ENCODE measurements at places on chromosomes 16 and 17.

DNA sequence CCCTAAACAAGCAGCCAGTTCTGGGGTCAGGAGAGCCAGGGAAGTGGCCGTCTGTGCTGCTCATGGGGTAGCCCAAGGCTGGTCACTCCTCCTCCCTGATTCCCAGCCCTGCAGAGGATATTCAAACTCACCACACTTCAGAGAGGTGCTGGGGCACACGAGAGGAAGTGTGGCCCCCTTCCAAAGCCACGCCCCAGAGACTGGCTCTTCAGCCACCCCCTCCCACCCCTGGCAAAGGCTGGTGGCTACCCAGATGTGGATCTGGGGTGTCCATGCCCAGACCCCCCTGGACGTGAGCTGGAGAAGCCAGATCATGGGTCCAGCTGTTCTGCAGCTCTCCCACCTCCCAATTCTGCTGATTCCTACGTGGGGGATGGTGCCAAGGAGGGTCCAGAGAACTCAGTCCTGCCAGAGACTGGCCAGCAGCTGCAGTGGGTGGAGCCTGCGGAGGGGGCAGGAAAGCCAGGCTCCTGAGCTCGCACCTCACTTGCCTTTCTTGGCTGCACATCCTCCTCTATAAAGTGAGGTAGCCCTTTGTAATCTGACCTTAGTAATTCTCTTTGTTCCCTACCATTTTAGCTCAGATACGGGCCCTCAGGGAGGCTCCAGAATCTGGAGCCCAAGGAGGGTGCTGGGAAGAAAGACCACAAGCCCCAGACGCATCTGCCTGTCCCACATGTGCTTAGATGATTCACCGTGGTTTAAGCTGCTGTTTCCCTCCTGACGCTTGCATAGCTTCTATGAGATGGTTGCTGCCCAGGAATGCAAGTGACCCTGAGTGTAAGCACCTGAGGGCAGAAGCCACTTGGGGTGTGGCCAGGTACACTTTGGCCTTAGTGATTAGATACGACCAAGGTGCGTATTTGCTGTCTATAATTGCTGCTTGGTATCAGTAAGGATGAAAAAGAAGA, 15.3 kb downstream of the SDK2 start:
- no peak for DNase-seq

- no peak for DNase-seq
These were observed 7.7 kb upstream of the RARA start for GRCh38 chr17:40301315-40301714.

DNA sequence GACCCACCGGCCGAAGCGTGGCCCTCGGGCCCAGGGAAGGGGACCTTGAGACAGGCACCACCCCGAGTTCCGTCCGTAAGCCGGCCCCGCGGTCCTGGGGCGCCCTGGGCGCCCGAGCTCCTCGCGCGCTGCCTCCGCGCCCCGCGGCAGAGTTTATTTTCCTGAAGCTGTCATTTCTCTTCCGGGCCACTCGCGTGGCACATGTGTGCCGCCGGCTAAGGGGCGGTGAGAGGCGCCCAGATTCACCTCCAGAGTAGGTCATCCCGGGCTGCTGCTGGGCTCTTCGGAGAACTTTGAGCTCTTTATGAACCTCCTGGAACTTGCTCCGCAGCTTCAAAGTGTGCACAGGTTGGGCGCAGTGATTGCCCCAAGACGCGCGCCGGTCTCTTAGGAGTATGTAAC, 489 bp downstream of the ZC3H18 start:
- no peak for DNase-seq

DNA sequence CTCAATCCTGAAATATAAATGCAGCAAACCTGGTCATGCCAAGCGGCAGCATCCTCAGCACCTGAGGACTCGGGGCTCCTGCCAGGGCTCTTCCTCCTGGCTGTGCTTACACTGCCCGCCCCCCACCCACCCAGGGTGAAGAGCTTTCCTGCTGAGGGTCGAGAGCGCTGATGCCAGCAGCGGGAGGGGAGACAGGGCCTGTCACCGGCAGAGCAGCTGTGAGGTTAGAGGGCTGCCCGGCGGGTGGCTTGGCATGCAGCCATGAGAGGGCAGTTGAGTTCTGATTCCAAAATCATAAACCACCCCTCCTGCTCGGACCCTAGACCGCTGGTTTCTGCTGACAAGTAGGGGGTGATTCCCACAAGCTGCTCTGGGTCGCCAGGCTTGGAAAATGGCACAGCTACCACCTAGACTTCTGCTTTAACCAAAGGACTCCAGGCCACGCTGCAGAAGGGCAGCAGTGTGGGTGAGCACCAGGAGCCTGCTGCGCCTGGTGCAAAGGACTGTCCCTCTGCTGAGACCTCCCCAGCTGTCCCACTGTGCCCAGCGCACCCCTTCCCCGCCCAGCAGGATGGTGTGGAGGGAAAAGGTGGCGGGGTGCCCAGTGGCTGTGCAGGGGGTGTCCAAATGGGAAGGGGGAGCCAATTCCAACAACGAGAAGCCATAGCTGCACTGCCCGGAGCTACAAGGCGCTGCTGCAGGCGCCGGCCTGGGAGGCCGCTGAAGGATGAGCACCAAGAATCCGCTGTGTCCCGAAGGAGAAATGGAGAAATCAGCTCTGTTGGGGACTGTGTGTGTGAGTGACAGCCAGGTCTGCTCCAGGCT, 26.6 kb downstream of the MXRA7 start:
- DNase-seq = no peak

- no peak for DNase-seq
These were observed 12.5 kb downstream of the FAHD1 start for GRCh38 chr16:1839554-1839953.

DNA sequence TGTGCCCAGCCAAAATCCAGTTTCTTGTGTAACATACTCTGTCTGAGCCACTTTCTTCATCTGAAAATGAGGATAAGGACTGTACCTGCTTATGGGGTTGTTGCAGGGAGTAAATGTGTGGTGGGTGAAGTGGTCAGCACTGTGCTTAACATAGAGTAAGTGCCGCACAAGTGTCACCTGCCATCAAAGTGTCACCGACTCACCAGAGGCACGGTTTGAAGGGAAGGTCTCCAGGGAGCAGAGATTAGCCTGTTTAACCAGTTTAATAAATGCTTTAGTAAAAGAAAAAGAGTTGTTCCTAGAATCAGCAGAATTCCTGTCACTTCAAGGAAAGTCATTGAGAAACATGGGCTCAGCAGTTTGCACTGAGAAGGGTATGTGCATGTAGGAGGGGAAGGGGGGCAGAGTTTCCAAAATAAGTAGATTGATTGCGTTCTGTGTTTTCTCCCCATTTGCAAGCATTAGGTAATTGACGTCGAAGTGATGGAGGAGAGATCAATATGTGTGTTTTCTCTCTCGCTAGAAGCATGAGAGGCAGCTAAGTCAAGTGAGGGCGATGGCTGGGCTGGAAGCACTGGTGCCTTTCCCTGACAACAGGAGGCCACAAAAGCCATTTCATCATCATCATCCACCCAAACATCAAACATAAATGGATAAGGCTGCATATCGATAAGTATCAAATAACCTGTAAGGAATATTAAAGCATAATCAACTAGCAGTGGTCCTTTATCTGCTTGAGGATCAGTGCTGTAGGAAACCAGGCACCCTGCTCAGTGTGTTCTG, 19.1 kb downstream of the FAM20A start:
- no peak for DNase-seq

GRCh38 chr16:82094942-82095540, 60.0 kb downstream of the HSD17B2 start:
- no peak for DNase-seq

DNA sequence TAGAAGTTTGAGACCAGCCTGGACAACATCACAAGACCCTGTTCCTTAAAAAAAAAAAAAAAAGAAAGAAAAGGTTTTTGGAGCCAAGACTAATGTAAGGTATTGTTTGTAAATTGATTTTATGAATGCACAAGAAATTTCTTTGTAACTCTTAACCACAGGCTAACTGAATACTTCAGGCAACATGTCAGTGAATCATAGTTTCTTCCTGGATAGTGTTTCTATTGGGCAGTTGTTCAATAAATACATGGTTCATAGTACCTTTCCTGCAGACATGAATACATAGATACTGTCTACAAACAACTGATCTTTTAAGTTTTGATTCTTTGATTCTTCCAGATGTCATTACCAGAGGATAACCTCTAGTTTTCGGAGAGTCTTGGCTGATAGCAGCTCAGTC, 11.6 kb downstream of the DDX42 start:
- DNase-seq = no peak

DNA sequence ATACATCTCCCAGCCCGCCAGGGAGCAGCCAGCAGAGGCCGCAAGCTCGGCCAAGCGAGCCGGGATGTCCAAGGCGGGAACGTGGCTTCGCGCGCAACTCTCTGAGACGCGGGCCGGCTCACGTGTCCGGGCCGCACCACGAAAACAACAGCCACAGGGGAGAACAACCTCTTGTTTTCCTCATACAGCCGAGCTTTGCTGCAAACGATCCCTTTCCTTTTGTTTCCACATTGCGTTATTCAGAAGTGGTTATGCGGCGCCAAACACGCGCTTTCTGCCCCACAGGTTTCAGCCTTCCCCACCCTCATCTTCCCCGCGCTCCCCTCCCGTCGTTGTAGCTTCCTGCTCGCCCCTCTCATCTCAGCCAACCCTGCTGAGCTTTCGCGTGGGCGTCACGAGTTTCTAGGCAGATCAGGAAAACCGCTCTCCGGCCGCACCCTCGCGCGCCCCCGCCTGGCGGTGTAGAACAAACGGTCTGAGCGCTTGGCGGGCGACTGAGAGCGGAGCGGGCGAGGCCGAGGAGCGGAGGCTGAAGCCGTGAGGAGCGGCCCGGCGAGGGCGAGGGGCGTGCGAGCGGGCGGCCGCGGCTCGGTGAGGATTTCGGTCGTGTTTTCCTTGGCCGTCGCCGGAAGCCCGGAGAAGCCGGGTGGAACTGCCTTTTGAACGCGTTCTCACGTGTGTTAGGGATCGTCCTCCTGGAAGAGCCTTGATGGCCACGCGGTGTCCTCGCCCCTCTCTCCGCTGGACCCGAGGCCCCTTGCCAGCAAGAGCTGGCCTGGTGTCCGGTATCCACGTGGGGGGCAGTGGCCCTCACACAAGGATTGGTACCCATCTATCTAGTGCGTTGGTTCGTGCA, 6.6 kb upstream of the SMARCD2 start:
- no peak for DNase-seq

GRCh38 chr17:8159459-8160223, 3.1 kb downstream of the VAMP2 start:
- no peak for DNase-seq

DNA sequence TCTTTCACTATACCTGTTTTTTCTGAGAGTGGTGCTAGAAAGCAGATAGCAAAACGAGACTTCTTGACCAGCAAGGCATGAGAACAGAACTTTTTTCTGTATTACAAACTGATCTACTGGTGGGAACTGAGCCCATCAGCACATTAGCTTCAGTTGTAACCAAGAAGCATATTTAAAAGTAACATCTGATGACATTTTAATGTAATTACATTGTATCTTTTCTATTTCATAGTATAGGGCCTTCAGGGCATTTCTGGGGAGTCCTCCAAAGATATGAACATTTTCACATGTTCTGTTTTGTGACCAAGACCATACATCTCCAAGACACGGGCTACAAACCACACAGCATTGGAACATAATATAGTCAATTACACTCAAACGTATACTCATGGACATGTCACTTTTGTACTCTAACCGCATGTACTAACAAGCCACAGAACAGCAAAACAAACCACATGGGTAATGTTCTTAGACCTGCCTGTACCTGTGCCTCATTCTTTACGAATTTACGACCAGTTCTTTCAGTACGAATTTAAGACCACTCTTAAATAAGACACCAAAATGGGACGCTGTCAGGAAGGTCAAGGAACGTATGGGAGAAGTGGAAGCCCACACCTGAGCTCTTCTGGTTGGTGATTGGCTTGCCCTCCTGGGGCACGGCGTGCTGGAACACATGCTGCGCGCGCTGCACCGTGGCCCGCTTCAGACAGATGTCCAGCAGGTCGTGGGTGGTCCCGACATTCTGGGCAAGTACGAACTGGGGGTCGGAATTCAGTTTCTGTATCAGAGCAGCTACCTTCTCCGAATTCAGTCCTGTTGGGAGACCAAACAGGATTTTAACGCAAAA, 825 bp downstream of the BLMH start:
- DNase-seq = no peak

- no peak for DNase-seq
These were observed 1.4 kb downstream of the ZNF668 start for GRCh38 chr16:31072540-31073141.

GRCh38 chr16:29972500-29972899, 1.2 kb upstream of the TAOK2 start:
- DNase-seq = no peak

DNA sequence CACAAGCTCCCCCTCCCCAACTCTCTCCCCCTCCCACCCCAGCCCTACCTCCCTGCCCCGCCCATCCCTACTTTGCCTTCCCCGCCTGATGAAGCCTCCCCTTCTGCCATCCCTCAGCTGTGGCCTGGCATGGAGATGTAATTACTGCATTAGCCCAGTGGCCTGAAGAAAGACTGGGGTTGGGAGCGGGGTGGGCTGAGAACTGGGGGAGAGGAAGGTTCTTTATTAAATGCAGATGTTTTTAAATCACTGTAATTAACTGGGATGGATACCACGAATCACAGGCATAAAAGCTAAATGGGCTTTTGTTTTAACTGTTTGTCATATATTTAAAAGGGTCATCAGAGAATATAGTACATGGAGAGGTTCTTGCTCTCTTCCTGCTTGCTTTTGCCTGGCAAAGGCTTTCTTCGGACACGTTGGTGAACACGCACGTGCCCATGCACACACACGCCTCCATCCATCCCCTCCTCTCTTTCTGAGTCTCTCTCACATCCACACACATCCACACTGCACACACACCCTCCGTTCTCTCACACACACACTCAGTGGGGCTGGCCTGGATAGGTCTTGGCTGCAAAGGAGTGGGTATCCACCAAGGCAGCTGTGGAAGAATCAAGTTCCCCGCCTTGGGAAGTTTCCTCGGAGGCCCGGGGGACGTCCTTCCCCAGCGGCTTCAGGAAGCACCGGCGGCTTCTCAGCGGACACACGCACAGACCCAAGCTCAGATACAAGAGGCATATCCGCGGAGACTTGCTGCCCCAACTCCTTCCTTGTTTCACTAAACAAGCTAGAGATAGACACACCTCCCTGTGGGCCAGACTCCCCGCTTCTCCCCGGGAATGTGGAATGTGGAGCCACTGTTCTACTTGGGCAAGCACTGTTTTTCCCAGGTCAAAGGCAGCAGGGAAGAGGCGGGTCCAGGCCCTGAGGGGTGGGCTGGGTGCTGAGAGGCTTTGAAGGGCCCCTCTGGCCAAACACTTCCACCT, 27.4 kb upstream of the TNRC6C start:
- no peak for DNase-seq
